ENCODE measurements at places on chromosomes 1 and 21.

DNA sequence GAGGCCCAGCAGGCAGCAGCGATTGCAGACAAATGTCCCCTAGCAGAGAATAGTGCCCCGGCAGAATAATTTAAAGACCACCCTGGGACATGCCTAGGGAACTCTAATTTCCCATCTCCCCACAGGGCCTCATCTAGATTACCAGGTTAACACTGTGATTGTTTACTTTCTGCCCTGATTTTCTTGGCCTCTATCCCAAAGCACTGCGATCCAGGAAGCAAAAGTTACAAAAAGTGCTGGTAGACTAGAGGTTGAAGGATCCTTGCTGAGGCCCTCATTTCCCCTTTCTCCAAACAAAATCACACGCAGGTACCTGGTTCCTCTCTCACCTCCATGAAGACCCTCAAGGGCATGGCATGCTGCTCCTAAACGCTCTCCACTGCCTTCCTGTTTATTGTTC lies 229.7 kb downstream of the C1orf94 start:
- DNase-seq: peak; percentile 37

- DNase-seq: no peak
Measured at GRCh38 chr1:101846820-101847219, 149.9 kb downstream of the OLFM3 start.

DNA sequence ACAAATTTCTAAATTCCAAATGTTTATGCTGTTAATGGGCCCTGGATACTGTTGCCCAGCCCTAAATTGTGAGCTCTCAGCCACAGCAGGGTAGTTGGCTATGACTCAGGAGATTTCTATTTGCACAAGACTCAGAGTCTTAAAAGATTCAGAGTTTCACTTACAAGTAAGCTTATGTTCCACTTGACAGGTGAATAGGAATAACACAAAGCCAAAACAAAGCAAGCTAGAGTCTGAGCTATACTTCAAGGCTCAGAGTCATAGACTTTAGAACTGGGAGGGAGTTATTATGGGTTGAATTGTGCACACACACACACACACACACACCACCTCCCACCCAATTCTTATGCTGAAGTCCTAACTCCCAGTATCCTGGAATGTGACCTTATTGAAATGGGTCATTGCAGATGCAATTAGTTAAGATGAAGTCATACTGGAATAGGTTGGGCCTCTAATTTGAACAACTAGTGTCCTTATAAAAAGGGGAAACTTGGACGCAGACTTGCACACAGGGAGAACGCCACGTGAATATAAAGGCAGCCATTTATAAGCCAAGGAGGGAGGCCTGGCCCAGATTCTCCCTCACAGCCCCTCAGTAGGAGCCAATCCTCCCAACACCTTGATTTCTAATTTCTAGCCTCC lies 30.2 kb downstream of the PRDX6 start:
- DNase-seq: no peak

- no peak for DNase-seq
Measured at GRCh38 chr21:15449556-15449955, 280.2 kb upstream of the USP25 start.

DNA sequence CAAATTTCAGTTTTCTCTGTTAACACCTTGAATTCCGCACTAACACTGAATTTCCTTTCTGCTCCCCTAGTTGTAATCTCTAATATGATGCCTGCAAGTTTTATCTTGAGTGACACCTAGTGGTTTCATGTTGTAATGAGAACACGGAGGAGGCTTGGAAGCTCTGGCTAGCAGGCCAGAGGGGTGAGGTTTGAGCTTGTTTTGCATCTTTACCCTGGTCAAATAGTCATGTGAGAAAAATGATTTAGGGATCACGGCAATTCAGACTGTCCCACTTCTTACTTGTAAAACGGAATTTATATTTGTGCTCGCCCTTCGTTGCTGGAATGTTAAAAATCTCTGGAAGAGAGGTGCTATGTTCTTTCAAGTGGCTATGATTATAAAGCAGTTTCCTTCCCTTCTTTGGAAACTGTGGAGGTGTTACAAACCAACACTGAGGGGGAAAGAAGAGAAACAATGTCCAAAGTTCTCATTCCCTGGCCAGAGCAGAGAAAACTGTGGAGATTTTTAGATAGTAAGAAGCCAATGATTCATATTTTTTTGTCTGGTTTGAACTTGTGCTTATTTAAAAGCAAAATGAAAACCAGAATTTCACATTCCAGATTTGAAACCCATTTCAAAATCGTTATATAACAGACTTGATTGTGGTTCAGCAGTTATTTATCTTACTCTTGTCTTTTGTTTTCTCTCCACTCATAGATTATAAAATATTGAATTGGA lies 5.3 kb upstream of the MROH9 start:
- DNase-seq: peak; percentile 21

GRCh38 chr1:205667909-205668643 lies 12.2 kb downstream of the SLC45A3 start:
- DNase-seq: no peak

DNA sequence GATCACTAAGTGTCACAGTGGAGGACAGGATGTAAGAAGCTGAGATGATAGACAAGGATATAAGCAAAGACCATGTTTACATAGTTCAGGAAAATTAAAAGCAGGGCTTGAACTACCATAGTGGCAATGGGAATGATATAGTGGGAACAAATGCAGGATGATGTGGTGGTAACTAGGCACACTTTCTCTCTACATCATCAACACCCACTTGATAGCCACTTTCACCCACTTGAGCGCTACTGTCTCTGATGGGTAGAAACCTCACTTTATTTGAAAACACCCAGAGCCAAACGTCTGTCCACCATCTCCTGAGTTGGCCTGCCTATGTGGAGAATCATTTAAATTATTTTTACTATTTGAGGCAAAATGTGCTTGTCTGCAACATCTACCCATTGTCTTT lies 305.0 kb upstream of the ST6GALNAC5 start:
- peak; percentile 4 for DNase-seq

GRCh38 chr21:16058896-16059295 lies 329.1 kb downstream of the USP25 start:
- no peak for DNase-seq

DNA sequence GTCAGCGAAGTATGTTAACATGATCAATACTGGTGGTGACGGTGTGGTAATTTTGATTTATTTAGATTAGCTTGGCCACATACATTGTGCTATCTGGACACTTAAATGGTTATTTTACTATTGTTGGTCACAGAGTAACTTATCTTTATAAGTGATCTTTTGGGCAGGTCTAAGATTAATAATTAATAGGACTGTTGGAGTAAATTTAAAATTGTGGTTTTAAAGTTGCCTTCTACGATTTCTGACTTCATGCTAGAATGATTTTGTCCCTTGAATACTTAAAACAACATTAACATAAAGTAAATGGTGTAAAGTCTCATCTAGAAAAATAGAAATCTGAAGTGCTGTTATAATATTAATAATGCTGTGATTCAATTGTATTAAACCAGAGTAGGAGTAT lies 14.7 kb downstream of the SRRM1 start:
- DNase-seq: no peak

- DNase-seq: no peak
Measured at GRCh38 chr1:88883156-88883555, 8.2 kb downstream of the GTF2B start.

GRCh38 chr1:20440785-20441200 lies 45.2 kb downstream of the CAMK2N1 start:
- peak; percentile 47 for DNase-seq

- DNase-seq: no peak
Measured at GRCh38 chr1:222555992-222556615, 8.2 kb upstream of the HHIPL2 start.

DNA sequence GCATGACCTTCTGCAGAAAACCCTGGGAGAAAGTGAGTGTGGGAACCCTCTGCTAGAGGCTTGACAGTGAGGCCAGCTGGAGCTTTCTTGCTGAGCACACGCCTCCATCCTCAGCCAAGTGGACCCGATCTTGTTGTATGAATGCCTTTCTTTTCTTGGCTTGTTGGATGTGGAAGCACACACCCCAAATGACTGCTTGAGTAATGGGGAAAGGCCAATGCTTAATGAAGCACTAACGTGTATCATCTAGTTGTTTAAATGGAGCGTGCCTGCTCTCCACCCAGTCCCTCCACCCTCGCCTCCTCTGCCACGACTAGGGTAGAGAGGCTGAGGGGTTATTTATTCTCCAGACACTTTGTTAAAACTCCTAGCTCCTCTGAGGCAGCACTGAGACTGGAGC lies 54.3 kb upstream of the IKBKE start:
- DNase-seq: no peak

DNA sequence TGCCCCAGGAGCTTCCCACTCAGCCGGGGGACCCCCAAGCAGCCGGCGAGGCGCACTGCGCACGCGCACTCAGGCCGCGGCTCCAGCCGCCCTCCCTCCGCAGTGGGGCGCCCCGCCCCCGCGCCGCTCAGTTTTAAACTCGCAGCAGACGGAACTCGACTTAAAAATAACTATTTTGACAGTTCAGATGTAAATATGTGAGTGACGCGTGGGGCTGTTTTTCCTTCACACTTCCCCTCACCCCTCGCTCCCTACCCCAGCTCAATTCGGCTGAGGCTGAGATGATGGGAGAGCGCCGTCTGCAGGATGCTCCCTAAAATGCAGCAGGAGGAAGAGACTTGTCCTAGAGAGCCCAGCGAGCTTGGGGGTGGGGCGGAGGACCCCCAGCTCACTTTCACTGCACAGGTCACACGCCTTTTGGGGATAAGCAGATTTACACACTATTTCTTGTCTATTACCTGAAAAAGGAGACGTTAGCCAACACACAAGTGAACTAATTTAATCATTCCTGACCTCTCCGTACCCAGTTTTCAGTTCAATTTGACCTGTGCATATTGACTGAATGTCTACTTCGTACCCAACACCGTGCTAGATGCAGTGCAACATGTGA lies 8.9 kb upstream of the LEMD1 start:
- DNase-seq: peak; percentile 36

GRCh38 chr1:36539526-36539925 lies 56.8 kb upstream of the CSF3R start:
- no peak for DNase-seq

DNA sequence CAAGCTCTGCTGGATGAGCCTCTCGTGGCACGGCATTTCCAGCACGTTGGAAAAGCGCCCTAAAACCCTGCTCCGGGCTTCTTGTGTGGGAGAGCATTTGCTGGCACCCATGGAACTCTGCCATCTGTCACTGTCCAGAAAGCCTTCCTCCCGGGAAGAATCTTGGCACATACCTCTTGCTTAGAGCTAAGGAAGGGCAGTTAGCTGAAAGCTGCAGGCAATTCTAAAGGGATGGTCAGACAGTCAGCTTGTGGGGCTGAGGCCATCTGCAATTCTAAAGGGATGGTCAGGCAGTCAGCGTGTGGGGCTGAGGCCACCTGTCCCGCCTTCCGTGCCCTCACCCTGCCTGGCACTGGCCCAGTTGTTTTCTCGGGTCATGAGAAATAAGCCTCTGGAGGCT lies 139.0 kb upstream of the TMEM51 start:
- DNase-seq: no peak

DNA sequence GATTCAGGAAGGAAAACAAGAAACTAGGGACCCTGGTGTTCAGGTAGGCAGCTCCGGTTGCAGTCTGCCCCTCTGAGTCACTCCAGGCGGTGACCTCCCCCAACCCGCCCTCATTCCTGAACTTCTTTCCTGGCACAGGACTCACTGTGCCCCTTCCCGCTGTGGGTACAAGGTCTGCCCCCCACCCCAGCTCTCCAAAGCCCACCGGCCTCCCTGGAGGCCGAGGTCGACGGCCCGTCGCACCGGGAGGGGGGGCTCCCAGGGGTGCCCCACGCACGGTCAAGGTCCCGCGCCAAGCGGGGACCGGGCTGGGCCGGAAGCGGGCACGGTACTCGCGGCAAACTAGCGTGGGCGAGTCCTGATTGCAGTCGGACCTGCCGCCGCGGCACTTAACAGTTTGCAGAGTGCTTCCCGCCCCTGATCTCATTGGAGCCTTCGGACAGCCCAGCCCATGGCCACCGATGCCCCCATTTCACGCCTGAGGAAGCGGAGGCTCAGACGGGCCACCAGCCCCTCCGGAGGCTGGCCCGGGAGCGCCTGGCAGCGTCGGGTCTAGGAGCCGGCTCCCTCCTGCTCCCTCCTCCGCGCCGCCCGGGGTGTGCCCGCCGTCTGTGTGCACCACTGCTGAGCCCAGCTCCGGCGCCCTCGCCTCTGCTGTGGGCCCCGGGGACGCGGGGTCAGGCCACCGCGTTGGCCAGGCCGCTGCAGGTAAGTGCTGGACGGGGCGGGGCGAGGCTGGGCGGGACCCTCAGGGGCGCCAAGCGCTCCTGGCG lies at the start of gene GJB3:
Gene GJB3 (plus strand): TSS at position 144 of the 773 bp plus-strand sequence. CDS start 3,549 bp downstream, outside the sequence.
- DNase-seq: no peak

- DNase-seq: no peak
Measured at GRCh38 chr1:1945782-1946393, 26.8 kb upstream of the TMEM52 start.

- no peak for DNase-seq
Measured at GRCh38 chr1:234944439-234945344, 183.9 kb downstream of the TOMM20 start.

GRCh38 chr1:165960881-165961280 lies 133.5 kb downstream of the UCK2 start:
- DNase-seq: no peak

- no peak for DNase-seq
Measured at GRCh38 chr1:219120624-219121544, 52.8 kb upstream of the LYPLAL1 start.

- DNase-seq: peak; percentile 72
Measured at GRCh38 chr1:59072583-59072947, 224.3 kb upstream of the FGGY start.

GRCh38 chr1:66764994-66765578 lies 12.8 kb downstream of the DYNLT5 start:
- DNase-seq: peak; percentile 30

GRCh38 chr1:30706528-30706927 lies 16.9 kb downstream of the MATN1 start:
- DNase-seq: peak; percentile 86

DNA sequence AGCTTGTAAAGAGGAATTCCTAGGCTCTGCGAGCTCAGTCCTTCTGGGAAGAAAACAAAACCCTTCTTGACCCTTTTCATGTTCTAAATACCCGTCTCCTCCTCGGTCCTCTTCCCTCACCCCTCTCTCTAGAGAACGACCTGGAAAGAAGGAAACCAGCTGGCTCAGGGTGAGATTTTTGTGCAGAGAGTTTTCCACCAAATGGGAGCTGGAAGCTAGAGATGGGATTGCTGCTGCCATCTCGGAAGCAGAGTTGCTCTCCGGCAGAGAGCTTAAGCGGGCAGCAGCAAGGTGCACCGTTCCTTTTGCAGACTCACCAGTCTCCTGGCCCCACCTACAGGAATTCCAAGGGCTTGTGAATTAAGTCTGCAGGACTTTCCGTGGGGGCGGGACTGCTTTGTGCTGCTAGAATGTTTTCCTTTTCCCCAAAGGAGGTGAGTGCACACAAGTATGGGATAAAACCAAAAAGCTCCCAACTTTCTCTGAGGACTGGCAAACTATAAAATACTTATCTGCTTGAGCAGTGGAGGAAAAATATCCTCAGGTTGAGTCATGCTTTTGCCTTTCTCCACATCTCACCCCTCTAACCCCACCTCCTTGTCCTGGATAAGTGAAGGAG lies 29.1 kb upstream of the KIAA0040 start:
- DNase-seq: no peak

- no peak for DNase-seq
Measured at GRCh38 chr1:18139198-18139981, 31.8 kb downstream of the IGSF21 start.

GRCh38 chr21:33801424-33802405 lies 113.9 kb downstream of the ATP5PO start:
- DNase-seq: peak; percentile 94

Data from DMS153 (cell line).